ENCODE measurements at places on chromosomes 5 and 9.
A peak's percentile ranks its signal among the peaks of the same experiment; 100 is the strongest.

GRCh38 chr9:86099701-86100364, 475 bp upstream of the GOLM1 start:
- DNase-seq: no peak

- DNase-seq: no peak
Observed at GRCh38 chr5:74257645-74258313, 382.7 kb downstream of the ENC1 start.

DNA sequence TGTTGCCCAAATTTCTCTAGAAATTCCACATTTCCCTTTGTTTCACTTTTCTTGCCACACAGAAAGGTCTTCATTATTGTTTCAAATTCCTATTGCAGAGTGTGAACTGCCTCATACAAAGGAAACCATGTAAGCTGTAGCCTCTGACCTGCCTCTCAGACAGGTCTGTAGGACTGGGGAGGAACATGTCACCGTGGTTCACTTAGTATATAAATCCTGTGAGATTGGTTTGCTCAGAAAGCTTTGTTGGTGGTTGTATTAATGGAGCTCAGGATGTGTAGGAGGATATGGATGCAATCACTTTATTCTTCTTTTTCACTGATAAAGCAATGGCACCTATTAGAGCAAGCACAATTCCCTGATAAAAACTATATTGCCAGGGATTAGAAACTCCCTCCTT, 4.2 kb downstream of the SGCD start:
- DNase-seq: no peak

DNA sequence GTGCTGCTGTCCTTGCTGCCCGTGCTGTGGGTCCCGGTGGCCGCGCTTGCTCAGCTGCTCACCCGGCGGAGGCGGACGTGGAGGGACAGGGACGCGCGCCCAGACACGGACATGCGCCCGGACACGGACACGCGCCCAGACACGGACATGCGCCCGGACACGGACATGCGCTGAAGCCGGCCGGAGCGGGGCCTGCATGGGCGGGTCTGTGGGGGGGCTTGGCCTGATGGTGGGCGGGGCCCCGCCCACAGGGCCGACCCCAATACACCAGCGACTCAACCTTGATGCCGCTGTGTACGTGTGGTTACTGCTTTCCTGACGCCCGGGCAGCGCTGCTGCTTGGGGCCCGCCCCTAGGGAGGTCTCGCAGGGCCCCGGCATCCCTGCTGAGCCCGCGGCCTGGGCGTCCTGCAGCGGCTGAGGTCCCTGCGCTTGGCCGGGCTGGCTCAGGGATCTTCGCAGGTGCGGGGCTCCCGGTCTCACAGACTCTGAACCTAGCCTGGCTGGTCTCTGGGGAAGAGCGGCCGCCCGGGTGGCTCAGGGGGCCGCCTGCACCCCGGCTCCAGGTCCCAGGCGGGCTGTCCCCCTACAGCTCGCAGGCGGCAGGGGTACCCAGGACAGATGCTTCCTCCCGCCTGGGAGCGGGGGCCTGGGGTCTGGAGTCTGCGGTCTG, 20.9 kb downstream of the SLC6A18 start:
- DNase-seq: no peak

GRCh38 chr5:13611604-13612003, 332.9 kb downstream of the DNAH5 start:
- no peak for DNase-seq

DNA sequence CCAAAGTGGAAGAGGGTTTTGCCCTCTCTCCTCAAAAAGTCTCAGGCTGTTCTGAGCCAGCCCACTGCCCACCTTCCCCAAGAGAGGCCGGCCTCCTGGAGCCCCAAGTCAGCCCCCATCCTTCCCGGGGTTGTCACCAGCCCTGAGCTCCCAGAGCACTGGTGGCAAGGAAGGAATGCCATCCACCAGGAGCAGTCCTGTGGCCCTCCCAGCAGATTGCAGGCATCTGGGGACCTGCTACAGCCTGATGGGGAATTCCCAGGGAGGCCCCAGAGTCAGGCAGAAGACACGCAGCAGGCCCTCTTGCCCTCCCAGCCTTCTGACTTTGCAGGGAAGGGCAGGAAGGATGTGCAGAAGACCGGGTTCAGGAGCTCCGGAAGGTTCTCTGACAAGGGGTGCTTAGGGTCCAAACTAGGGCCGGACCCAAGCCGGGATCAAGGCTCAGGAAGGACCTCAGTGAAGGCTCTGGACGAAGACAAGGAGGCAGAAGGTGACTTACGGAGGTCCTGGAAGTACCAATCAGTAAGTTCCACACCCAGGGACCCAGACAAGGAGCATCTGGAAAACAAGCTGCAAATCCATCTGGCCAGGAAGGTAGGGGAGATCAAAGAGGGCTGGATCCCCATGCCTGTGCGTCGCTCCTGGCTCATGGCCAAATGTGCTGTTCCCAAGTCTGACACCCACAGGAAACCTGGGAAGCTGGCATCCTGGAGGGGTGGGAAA, 3.7 kb downstream of the SPATA31E1 start:
- no peak for DNase-seq

DNA sequence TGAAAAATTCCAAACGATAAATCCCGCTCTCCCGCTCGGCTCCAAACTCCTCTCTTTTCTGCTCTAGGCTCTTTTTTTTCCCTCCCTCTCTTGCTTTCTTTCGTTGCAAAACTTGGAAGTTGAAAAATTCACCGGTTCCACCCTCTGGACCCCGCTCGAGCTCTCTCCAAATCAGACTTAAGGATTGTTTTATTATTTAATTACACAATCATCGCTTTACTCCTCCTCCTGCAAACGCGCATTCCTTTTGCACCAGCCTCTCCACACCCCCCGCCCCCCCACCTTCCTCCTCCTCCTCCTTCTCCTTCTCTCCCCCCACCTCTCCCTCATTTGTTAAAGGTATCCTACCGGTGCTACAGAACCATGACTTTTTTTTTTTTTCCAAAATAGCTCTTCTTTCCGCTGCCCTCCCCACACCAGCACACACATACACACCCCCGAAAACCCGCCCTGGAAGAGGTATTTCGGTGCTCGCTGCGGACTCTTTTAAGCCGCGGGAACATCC, 535 bp upstream of the NFIB start:
- peak; percentile 100 for DNase-seq

GRCh38 chr5:102799017-102799416, 43.9 kb downstream of the PAM start:
- DNase-seq: no peak

DNA sequence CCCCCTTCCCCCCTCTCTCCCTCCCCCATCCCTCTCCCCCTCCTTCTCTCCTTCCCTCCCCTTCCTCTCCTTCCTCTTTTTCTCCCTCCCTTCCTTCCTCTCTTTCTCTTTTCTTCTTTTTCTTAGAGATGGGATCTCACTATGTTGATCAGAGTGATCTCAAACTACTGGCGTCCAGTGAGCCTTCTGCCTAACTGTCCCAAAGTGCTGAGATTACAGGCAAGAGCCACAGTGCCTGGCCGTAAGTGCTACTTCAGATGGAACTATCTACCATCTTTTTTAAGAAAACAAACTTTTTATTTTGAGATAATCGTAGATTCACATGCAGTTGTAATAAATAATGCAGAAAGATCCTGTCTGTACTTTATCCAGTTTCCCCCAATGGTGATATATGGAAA, 6.3 kb downstream of the RCL1 start:
- no peak for DNase-seq

- no peak for DNase-seq
Observed at GRCh38 chr5:50967563-50968355, 301.3 kb downstream of the PARP8 start.

- no peak for DNase-seq
Observed at GRCh38 chr5:88384886-88385285, 116.2 kb upstream of the TMEM161B start.

DNA sequence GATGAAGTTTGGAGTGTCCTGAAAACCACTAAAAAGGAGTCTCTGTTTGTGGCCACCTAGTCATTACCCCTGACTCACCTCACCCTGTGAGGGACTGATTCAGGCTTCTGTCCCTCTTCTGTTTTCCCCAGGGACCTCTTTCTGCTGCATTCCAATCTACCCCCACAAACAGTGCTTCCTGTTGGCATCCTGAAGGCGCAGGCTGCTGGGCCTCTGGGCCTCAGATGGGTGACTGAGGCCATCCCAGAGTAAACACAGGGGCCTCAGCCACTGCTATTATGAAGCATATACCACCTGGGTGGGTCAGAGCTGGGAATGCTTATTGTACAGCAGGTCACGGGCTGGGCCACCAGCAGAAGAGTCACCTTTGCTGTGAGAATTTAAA, 20.0 kb downstream of the MORN5 start:
- no peak for DNase-seq

DNA sequence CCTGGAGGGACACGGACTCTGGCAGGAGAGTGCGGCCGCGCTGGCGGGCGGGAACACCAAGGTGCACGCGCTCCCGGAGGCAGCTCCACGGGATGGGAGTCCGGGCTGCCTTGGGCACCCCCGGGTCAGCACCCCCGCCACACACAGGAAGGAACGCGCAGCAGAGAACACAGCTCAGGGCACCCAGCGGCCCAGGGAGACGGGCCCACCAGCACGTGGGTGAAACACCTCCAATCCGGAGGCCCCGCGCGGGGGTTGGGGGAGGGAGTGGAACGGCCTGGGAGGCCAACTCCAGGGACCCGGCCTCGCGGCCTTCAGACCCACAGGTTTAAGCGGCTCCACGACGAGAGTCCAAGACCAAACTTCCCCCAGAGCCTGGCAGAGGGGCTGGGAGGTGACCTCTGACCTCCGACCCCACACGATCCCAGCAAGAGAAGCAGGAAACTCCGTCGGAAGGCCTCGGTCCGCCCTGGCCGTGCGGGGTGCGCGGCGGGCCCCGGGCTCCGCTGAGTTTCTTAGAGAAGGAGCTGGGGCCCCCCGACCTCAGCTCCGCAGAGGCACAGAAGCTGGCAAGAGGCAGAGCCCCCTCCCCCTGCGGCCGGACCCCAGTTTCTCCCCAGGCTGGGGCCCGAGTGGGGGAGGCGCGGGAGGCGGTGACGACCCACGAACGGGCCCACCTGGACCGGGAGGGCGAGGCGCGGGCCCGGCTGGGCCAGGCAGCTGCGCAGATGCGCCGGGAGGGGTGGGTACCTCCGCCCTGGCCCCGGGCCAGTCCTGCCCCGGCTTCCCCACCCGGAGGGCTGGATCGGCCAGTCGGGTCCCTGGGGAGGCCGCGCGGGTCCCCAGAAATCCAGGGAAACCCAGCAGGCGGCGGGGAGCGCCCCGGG, 851 bp downstream of the NACC2 start:
- DNase-seq: peak; percentile 9

- DNase-seq: no peak
Observed at GRCh38 chr5:113266227-113266912, 168.4 kb downstream of the TSSK1B start.

DNA sequence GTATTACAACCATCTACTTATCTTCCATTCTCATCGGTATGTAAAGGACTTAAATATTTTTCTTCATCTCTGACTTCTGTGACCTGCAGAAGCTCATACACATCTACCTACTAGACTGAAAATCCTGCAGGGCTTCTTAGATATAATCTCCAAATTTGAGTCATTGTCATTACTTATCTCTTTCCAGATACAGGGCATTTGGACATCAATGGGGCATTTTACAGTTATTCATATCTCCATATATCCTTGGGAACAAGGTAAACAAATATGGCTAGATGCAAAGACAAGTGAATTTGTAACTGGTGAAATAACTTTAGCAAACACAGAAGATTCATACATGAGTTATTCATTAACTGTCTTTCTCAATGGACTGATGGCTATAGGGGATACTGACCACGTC, 37.7 kb upstream of the IL7R start:
- DNase-seq: no peak

DNA sequence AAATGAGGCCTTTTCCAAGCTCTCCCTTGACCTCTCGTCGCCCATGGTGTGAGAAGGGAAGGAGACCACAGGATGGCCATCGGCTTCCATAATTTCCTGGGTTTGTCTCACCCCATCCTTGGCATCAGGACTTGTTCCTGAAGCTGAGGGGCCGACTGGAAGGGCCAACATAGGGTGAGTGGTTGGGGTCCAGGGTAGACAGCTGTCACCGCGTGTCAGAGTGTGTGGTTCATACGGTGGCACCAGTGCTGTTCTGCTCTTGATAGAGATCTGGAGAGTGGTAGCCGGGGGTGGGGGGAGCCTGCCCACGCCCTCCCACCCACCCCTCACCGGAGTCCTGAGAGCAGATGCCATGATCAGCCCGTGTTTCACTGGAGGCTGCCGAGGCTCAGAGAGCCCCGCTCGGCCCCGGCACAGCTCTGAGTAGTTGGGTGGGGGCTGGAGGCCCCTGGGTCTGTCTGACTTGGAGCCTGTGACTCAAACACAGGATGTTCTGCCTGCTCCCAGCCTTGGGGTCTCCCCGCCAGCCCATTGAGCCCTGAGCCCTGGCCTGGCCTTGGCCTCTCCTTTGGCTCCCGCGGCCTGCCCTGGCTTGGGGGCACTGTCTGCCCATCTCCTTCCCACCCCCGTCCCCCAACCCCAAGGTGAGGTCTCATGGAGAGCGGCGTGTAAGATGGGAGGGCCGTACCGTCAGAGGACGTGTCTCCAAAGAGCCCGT, 53.1 kb upstream of the IER5L start:
- DNase-seq: no peak

DNA sequence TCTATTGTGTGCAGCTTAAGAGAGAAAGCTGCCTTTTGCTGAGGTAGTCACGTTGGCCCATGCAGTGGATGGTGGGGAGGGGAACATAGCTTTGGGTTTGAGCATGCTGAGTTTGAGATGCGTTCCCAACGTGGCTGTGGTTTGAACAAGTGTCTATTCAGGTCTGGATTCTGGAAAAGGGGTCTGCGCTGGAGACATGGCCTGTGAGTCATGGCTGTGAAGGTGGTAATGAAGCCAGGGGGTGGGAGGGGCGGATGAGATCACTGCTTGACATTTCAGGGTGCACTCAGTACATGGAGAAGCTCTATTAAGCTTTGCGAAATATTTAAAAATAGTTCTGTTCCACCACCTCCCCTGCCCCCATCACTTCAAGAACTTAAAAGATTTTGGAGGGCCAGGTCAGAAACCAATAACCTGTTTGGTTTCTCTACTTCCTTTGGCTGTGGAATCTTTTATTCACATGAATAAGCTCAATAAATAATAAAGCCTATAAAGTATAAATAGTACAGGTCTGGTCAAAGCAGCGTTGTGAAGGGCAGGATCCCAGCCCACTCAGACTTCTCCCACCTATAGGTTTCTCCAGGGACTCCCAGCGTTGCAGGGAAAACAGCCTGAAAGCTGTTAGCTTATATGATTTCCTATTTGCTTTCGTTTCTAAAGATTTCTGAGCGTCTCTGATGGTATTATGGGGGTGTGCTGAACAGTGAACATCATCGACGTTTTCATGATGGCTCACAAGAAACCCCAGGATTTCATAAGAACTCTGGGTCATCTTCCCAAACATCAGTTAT, 189.9 kb downstream of the NSG2 start:
- no peak for DNase-seq

- no peak for DNase-seq
Observed at GRCh38 chr5:68232277-68232676, 16.7 kb downstream of the PIK3R1 start.

- no peak for DNase-seq
Observed at GRCh38 chr5:138884554-138884953, 9.4 kb upstream of the LRRTM2 start.

GRCh38 chr9:129283705-129284606, 105.9 kb upstream of the IER5L start:
- DNase-seq: no peak

All from NCI-H446 (cell line).